GM04503 (cell line): ENCODE measurements at places on chromosomes 16 and 17.

GRCh38 chr16:80971819-80972218, 34.9 kb downstream of the CMC2 start:
- no peak for DNase-seq

- DNase-seq: no peak
Measured at GRCh38 chr16:22673421-22673831, 140.5 kb upstream of the HS3ST2 start.

- no peak for DNase-seq
Measured at GRCh38 chr17:78903101-78903779, at the start of gene CEP295NL. CEP295NL (minus strand) TSS chr17:78903201; CDS start chr17:78901828, 1,373 bp downstream.

GRCh38 chr16:4800290-4801041, 2.0 kb downstream of the ROGDI start:
- DNase-seq: no peak

DNA sequence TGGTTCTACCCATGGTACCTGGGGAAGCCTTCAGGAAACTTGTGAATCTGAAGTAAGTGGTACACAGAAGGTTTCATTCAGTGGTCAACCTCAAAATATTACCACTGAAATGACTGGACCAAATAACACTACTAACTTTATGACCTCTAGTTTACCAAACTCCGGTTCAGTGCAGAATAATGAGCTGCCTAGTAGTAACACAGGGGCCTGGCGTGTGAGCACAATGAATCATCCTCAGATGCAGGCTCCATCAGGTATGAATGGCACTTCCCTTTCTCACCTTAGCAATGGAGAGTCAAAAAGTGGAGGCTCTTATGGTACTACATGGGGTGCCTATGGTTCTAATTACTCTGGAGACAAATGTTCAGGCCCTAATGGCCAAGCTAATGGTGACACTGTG, 55.9 kb upstream of the SLC5A11 start:
- no peak for DNase-seq

GRCh38 chr17:72876413-72876812, 216.1 kb downstream of the SLC39A11 start:
- no peak for DNase-seq

GRCh38 chr16:27870116-27870798, 193.3 kb downstream of the GSG1L start:
- DNase-seq: no peak

- DNase-seq: no peak
Measured at GRCh38 chr17:79930062-79930876, 91.0 kb upstream of the CBX4 start.

- DNase-seq: no peak
Measured at GRCh38 chr16:72596373-72596772, 424.4 kb upstream of the PMFBP1 start.

- no peak for DNase-seq
Measured at GRCh38 chr16:11232852-11233726, 22.9 kb downstream of the SOCS1 start.

DNA sequence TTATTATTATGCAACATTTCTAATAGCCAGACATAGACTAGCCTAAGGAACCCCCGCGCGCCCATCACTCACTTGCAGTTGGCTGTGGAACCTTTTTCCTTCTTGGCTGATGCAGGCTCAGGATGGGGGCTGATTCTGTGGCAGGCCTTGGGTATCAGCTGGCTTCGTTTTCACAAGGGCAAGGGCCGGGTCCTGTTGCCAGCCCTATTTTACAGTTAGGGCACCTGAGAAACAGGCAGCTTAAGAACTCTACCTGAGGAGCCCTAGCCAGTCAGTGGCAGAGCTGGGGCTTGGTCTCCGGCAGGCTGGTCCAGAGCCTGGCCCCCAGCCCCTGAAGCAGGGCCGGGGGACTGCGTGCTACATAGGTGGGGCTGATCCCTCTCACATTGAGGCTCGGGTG, 28.7 kb downstream of the ADGRG5 start:
- no peak for DNase-seq

DNA sequence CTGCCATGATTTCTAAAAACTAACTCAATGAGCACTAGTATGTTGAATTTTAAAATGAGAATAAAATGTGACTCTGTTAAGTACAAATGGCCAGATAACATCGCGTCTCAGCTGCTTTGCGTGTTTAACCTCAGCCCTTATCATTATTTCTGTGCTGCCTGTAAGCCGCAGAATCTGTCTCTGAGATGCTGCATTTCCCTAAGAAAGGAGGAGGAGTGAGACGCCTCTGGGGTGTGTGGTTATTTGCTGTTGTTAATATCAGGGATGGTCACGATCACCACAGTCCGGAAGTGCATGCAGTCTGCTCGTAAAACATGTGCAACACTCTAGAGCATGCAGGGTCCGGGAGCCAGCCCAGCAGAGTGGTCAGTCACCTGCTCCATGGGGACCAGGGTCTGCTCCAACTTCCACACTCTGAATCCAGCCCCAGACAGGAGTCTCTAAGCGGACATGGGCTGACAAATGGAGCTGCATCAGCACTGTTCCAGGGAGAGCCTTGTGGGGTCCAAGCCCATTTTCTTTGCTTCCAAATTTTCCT, 342.5 kb downstream of the MAF start:
- DNase-seq: no peak

DNA sequence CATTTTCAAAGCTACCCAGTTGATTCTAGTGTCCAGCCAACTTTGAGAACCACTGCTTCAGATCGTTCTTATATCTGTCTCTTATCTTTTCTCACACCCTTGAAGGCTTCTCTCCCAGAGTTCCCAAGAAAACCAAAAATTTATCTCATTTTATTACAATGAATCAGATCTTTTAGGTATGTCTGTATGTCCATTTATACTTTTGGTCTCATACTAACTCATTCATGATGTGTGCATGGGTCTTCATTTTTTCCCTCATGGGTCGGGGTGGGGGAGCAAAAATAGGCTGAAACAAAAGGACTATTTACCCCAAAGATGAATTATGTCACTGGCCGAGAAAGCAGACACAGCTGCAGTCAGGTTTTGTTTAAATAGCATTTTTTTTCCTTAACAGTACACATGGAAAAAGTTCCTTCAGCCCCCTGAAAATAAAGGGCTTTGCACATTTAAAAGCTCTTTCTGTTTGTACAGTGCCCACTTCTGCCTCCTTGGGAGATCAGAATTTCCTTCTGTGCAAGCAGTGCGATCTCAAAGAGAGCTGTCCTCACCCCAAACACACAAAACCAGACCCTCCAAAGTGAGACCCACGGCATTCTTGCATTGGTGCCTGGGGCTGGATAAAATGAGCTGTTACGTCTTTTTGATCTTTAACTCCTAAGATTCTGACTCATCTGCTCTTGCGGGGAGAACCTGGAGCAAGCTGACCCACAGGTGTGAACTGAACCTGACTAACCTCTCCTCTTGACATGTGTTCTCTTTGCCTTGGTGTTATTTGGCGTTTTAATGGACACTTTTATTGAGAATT, 251.2 kb upstream of the ELAC2 start:
- DNase-seq: no peak

DNA sequence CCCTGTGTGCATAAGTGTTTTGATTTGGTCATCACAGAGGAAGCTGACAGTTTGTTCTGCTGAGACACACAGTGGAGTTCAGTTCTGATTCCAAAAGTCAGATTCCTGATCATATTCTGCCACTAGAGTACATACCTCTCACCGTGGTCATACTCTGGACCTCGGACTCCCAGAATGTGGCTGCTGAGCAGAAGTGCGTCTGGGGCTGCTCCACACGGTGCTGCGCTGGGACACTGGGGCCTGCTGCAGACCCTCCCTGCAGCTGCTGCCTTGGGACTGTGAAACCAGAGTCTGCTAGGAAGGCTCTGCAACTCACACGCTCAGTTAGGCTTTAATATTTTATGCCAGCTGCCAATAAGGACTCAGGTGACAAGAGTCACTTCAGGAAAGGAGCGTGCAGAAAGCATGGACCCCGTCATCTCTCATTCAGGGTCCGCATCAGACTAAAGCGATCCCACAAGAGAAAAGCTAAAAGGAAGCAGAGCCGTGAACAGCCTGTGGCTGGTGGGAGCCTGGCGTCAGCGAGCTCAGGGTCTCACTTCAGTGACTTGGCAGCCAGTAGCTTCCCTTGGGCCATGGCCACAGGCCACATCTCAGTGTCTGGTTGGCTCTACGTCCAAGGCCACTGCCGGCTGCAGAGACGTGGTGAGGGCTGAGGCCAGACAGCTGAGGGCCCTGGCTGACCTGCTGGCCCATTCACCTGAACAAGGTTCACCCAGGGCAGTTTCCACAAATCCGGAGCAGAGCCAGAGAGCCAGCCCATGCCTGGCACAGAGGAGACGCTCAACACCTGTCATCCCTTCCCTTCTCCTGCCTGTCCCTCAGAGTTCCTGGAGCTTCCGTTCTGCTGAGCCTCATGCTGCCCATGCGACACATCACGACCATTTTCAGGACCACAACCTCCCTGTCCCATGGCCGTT, 24.7 kb upstream of the KIFC3 start:
- DNase-seq: no peak

- no peak for DNase-seq
Measured at GRCh38 chr17:69779378-69780214, 295.4 kb upstream of the KCNJ16 start.

- DNase-seq: no peak
Measured at GRCh38 chr17:44830359-44831288, 537 bp upstream of the GJC1 start.

DNA sequence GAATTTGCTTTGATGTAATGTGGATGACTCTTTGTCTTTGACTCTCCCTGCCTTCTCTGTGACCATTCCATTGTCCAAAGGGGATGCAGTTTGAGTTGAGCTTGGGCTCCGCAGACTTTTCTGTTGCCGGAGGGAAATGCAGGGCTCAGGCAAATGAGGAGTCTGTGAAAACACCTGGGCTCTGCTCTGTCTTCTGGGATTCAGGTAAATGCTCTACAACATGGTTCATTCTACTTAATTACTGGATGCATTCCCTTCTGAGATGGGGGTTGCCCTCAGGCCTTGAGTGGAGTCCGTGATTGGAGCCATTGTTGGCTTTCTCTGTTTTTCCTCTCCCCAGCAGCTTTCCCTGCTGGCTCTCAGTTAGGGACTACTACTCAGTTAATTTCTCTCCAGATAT, 26.4 kb upstream of the SPNS2 start:
- DNase-seq: no peak

- no peak for DNase-seq
Measured at GRCh38 chr17:34776456-34777443, 184.5 kb downstream of the CCT6B start.

DNA sequence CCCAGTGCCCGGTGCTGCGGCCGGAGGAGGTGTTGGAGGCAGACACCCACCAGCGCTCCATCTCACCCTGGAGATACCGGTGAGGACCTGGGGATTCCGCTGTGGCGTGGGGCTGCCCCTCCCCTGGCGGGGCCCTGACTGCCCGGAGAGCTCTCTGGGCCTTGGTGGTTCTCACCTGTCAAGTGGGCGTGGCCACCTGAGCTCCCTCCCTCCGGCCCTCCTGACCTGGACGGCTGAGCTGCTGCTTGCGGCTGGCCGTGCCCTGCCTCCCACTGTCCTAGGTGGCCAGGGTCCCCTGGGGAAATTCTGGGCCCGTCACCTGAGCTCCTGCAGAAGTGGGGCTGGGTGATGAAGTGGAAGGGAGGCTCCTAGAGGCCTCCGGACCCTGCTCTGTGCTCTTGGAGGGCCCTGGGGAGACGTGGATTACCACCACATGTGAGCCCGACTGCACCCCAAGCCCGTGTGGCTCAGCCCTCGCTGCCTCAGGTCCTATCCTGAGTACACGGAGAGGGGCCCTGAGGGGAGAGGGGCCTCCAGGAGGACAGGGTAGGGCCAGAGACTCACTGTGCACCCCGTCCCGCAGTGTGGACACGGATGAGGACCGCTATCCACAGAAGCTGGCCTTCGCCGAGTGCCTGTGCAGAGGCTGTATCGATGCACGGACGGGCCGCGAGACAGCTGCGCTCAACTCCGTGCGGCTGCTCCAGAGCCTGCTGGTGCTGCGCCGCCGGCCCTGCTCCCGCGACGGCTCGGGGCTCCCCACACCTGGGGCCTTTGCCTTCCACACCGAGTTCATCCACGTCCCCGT, 1.1 kb downstream of the IL17C start:
- DNase-seq: no peak

- no peak for DNase-seq
Measured at GRCh38 chr17:46744441-46744840, 74.1 kb downstream of the WNT3 start.

DNA sequence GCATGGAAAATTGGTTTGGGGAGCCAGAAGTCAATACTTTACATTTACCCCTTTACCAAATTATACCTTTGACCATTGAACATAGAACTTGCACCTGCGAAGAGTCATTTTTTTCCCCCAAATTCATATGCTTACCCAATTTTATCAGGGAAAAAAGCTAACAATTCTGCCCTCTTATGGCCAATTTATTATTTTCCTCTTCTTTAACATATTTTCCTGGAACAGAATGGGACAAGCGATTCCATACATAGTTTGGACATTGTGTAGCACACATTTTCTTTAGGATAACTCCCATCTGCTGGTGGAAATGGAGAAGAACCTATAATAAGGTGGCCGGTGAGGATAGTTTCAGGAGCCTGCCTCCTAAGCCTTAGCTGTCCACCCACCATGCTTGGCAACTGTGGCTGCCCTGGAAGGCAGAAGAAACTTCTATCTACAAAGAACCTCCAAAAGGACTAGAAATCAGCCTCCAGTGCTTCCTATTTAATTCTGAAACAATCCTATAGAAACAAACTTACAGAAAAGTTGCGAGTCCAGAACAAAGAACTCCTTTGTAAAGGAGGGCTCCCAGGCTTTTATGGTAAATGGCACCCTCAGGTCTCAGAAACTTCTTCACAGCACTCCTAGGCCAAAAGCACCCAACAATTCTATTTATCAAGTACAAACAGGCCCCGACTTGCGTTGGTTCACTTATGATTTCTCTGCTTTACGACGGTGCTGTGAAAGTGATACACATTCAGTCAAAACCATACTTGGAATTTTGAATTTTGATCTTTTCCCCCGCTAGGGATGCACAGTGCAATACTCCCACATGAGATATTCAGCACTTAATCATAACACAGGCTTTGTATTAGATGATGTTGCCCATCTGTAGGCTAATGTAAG, 64.1 kb upstream of the CACNG4 start:
- no peak for DNase-seq

DNA sequence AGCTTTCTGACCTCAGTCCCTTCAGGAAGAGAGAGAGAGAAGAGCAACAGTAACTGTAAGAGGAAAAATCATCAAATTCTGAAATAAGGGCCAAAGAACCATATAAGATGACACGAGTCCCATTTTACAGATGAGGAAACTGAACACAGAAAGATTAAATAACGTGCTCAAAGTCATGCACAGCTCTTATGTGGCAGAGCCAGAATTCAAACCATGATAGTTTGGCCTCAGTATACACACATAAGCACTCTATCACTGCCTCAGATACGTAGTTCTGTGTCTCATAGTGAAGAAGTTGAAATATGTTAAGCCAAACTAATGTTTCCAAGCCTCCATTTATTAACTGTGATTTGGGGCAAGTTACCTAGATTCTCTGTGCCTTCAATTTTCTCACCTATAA, 1.9 kb upstream of the ZNF19 start:
- no peak for DNase-seq
